ENCODE measurements at places on chromosomes 2 and 18. TPM values are rescaled to one million over a fixed set of nuclear protein-coding genes. Genes with fewer than 3 reads are reported as not detected.

The GCKR gene
- polyA plus RNA-seq, result not detected

The RAPH1 gene
- 1.2 TPM for polyA plus RNA-seq

- H3K4me3 ChIP-seq, result no peak overlapping the region
- no peaks in the 10 kb centered on the region for H3K4me1 ChIP-seq
- H3K36me3 ChIP-seq, result no peaks in the 10 kb centered on the region
- DNase-seq, result no peak
- no peak overlapping the region for H3K27ac ChIP-seq
Observed at GRCh38 chr2:154588838-154589237, 109.7 kb upstream of the KCNJ3 start.

DNA sequence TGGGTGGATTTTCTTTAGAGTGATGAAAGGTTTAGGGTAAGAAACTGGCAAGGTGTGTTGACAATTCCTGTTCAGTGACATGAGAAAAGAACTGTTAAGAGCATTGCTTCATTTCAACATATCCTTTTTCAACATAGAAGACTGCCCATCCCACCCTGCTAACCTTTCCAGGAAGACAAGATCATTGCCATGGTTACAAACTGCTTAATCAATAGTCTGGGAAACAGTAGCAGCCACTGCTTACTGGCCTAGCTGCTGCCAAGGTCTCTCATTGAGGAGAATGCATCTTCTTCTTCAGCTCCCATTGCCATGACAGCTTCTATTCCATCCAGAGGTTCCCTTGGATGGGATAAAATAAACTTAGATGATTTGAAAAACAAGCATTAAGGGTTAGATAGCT is 212.1 kb downstream of the LRRTM1 start:
- DNase-seq, result no peak
- H3K4me3 ChIP-seq, result no peak overlapping the region
- no peak overlapping the region for H3K27ac ChIP-seq
- H3K27me3 ChIP-seq, result no peaks in the 10 kb centered on the region
- H3K4me1 ChIP-seq, result no peaks in the 10 kb centered on the region
- no peaks in the 10 kb centered on the region for H3K36me3 ChIP-seq

DNA sequence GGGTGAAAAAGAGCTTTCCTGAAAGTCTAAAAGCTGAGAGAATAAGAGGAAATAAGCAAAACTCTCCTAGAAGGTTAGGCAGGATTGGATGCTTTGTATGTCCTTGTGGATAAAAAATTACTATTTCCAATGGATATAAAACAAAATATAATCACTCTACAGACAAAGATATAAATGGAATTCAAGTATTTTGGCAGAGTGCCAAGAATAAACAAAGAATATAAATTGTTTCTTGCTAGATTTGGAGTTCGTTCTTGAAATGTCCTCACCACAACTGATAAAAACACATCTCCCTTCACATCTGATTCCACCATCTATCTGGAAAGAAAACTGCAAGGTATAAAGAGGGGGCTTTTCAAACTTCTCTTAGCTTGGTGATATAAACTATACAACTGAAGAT is 13.3 kb downstream of the SULT1C3 start:
- DNase-seq, result no peak
- no peak overlapping the region for H3K27ac ChIP-seq

DNA sequence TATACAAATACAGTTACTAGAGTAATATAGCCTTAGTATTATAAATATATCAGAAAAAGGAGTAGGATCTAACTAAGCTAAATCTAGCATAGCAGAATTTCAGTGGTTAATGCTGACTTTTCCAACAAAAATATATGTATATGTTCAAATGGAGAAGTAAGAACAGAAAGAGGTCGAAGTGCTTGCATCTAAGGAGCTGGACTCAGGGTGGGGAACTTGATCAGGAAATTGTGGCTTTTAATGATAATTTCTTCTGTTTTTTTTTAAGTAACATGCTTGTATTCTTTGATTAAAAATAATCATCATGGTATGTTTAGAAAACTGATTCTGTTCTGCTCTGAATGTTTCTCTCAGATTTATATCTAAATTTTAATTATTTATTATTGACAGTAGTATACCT is 327.1 kb downstream of the GALNT13 start:
- DNase-seq, result no peak
- no peak overlapping the region for H3K27ac ChIP-seq
- no peaks in the 10 kb centered on the region for H3K27me3 ChIP-seq
- no peaks in the 10 kb centered on the region for H3K36me3 ChIP-seq
- H3K4me3 ChIP-seq, result no peak overlapping the region

All from CD4-positive, alpha-beta memory T cell (primary cell).